ENCODE measurements at places on chromosomes 12 and 14. TPM values are rescaled to one million over a fixed set of nuclear protein-coding genes. Genes with fewer than 3 reads are reported as not detected.

SLC38A1 gene
- total RNA-seq = 59.6 TPM

SPIC gene
- not detected for total RNA-seq

CLEC7A gene
- total RNA-seq = not detected

TSPAN8 gene
- total RNA-seq = not detected

CLEC9A gene
- not detected for total RNA-seq

TPPP2 gene
- total RNA-seq = not detected

KCNA1 gene
- 0.18 TPM for total RNA-seq

STAC3 gene
- 15.3 TPM for total RNA-seq

AVPR1A gene
- not detected for total RNA-seq

Data from cardiac muscle cell (in vitro differentiated cells and primary cell).